SW480 (cell line): ENCODE measurements at places on chromosomes 16 and 17.
A peak's percentile ranks its signal among the peaks of the same experiment; 100 is the strongest.

GRCh38 chr16:10885246-10885645 lies 8.2 kb downstream of the CIITA start:
- no peak for DNase-seq

DNA sequence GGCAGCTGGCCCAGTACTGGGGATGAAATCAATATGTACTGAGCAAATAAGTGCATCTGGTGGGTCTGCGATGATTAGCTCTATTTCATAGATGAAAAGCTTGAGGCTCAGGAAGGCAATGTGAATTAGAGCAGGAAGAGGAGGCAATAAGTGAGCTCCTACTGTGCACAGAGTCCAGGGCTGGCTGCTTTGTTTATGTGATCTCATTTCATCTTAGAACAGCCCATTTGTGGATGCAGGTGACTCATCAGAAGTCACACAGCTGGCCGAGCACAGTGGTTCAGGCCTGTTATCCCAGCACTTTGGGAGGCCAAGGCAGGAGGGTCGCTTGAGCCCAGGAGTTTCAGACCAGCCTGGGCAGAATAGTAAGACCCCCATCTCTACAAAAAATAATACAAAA lies 7.1 kb downstream of the TMEM114 start:
- no peak for DNase-seq

GRCh38 chr17:71363661-71364060 lies 757.2 kb upstream of the SOX9 start:
- no peak for DNase-seq

- DNase-seq, result no peak
Measured at GRCh38 chr16:86018941-86019340, 120.0 kb downstream of the IRF8 start.

DNA sequence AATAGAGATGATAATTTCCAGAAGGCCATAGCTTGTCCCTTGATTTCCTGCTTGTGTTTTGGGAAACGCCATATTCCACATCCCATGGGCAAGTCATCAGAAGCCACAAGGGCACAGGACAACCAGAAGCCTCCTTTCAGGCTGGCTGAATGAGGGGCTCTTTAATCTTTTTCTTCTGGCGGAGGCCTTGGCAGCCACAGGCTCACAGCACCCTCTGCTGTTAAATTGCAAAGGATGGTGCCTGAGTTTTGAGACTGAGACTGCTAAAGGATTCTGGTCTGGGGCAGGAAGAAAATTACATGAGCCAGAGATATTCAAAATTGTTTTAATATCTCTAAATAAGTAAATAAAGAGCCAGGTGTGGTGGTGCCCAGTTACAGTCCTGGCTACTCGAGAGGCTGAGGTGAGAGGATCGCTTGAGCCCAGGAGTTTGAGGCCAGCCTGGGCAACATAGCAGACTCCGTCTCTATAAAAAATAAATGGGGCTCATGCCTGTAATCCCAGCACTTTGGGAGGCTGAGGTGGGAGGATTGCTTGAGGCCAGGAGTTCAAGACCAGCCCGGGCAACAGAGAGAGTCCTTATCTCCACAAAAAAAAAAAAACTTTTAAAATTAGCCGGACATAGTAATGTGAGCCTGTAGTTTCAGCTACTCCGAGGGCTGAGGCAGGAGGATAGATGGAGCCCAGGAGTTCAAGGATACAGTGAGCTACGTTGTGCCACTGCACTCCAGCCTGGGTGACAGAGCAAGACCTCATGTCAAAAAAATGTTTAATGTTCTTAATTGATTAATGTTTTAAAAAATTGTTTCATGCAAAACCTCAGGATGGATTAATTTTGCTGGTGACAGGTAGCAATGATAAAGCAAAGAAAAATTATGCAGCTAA lies 26.3 kb downstream of the AARSD1 start:
- DNase-seq, result peak; percentile 78

GRCh38 chr17:73280191-73280590 lies 18.5 kb upstream of the CPSF4L start:
- no peak for DNase-seq

DNA sequence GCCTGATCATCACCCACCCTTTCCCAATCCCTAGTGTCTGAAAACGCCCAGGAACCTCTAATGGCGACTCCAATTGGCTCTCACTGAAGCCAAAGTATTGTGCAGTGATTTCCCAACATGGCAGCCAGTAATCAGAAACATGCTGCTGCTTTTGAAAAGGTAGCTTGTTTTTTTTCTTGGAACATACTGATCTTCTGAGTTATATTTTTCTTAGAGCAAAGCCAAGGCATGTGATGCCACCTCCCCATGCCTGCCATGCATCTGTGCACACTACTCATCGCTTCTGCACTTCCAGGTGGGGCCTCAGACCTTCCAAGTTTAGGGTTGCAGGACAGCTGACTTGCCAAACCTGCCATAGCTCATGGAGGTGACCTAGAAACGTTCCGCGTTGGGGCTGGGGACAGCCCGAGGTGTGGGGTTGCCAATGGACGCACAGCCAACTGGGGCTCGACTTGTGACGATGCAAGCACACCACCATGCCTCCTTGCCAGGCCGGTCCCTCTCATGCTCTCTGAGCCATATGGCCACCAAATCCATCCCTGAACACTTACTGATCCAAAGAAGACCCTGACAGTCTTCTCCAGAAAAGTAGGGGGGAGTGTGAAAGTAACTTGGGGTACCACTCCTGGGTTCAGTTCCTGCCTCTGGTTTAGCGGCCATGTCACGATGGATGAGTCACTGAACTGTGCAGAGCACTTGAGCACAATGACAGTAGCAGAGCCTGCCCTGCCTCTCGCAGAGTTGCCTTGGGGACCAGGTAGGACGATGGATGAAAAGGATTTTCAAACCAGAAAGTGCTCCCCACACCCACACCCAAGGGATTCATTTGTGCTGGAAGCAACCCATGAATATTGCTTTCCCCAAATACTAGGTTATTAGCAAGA lies 155.7 kb downstream of the CCDC182 start:
- DNase-seq, result no peak

- DNase-seq, result no peak
Measured at GRCh38 chr16:64731891-64732290, 390.0 kb downstream of the CDH11 start.

- DNase-seq, result no peak
Measured at GRCh38 chr17:82399041-82399441, 19.1 kb upstream of the HEXD start.

DNA sequence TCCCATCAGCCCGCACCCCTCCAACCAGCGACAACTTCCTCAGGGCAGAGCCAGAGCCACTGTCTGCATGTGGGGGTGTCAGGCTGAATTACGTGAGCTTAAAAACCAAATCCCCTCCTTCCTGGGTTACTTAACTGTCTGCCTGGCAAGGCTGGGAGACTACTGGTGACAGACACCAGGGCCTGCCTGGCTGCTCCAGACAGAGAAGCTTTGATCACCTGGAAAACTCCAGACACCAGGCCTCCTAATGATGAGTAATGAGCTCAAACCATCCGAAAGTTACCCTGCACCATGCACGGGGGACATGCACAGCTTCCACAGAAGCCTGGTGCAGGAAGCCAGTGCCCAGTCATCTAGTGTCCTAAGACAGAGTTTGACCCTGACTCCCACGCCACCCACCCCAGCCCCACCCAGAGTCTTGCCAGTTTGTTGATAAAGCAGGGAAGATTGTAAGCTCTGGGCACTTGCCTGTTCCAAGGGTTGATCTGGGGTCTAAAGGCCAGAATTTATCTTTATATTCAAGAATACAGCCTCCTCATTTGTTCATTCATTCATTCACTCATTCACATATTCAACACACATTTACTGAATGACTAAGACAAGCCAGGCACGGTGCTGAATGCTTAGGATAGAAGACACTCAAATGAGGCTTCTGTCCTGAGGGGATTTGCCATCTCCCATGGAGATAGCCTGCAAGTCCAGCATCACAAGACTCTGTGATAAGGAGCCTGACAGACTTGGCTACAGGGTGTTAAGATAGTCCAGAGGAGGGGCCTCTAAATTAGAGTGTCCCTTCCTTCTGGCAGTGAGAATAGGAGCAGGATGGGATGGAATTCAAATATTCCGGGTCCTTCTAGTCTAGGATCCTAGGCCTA lies 7.2 kb upstream of the CCDC182 start:
- no peak for DNase-seq

GRCh38 chr16:2237493-2238149 lies 1.4 kb downstream of the DNASE1L2 start:
- no peak for DNase-seq

GRCh38 chr17:78899361-78900260 lies 3.4 kb downstream of the CEP295NL start:
- DNase-seq, result no peak

- no peak for DNase-seq
Measured at GRCh38 chr16:74051-74746, 1.8 kb upstream of the RHBDF1 start.

DNA sequence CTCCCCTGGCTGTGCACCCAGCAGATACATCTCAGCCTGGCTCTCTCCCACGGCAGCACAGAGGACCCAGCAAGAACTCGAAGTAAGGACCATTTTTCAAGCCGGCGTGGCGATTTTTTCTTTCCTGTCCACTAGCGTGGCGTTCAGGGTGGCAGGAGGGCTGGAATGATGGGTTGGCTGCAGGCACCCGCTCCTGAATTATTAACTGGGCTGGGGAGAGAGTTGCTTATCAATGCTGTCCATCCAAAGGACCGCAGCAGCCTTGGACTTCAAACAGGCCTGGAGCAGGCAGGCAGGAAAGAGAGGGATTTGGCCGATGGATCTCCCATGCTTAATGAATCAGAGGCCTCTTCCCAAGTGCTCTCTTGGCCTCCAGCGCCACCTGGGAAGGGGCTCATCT lies 7.0 kb downstream of the C16orf82 start:
- DNase-seq, result no peak

GRCh38 chr17:45437465-45438283 lies 5.0 kb upstream of the ARHGAP27 start:
- no peak for DNase-seq

DNA sequence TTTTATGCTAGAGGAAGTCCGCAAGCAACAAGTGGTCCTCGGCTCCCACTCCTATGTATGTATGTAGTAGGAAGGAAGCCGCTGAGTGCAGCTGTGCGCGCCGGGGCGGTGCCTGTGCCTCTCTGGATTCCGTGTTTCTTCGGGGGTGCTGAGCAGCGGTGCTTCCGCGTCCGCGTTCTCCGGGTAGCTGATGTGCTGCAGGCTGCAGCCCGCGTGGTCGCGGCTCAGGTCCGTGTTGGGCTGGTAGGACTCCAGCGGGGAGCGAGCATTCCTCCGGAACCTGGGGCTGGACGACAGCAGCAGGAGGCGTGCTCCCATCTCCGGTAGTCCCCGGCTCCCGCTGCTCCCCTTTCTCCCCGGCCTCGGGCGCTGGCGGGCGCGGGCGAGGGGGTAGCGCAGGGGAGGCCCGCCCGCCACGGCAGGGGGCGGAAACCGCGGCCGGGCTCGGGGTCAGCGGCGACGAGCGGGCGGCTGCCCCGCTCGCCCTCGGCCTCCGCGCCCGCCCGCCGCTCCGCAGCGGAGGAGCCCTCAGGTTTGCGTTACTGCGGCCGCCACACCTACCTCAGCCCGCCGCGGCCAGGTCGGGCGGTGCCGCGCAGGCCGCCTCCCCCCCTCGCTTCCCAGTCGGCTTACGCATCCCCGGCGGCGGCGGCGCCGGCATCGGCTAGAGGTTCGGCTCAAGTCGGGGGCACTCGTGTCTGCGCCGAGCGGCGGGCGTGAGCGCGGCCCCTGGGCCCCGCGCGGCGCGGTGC lies 487 bp downstream of the C17orf67 start:
- peak; percentile 83 for DNase-seq

- DNase-seq, result no peak
Measured at GRCh38 chr17:38616361-38616760, 10.6 kb upstream of the SRCIN1 start.

GRCh38 chr16:16096121-16096857 lies 127.0 kb downstream of the ABCC6 start:
- no peak for DNase-seq

DNA sequence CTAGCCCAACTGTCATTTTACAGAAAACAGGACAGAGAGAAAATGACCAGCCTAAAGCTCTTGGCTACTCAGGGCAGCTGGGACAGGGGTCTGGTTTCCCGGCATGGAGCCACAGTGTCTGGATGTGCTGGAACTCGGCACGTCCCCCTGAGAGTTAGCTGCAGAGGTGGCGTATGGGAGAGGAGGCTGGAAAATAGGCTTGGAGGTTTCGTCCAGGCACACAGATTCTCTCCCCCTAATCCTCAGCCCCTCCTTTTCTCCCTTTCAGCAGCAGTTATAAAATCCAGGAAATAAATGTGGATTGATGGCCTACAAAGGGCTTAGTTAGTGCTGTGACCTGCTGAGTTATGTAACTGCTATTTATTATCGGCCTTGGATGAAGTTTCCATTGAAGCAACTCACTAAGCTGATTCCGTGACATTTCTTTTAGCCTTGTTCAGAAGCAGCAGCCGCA lies 89.5 kb upstream of the TOB1 start:
- no peak for DNase-seq

DNA sequence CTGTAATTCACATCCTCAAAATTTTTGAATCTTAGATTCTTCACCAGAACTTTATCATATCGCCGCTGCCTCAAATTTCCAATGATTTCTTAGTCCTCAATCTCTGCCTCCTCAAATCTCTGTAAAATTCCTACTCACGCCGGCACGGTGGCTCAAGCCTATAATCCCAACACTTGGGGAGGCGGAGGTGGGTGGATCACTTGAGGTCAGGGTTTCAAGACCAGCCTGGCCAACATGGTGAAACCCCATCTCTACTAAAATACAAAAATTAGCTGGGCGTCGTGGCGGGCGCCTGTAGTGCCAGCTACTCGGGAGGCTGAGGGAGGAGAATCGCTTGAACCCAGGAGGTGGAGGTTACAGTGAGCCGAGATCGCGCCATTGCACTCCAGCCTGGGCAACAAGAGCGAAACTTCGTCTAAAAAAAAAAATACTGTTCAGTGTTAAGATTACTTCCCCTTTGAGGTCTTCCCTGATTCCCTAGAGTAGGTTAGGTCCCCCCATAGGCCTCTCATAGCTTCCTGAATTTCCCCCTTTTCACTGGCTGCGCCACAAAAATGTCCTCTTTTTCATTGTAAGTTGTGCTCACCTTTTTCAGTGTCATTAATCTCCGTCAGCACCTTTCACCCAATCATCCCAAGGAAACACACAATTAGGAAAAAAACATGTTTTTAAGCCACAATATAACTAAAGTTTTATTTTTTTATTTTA lies 919 bp upstream of the CBX1 start:
- DNase-seq, result no peak

GRCh38 chr17:65952586-65952985 lies 239.3 kb downstream of the CEP112 start:
- DNase-seq, result no peak

- no peak for DNase-seq
Measured at GRCh38 chr17:40100419-40100668, at the start of gene NR1D1. Gene NR1D1, minus strand, starts transcription at chr17:40100589. Its CDS starts 495 bp downstream, at chr17:40100094.

DNA sequence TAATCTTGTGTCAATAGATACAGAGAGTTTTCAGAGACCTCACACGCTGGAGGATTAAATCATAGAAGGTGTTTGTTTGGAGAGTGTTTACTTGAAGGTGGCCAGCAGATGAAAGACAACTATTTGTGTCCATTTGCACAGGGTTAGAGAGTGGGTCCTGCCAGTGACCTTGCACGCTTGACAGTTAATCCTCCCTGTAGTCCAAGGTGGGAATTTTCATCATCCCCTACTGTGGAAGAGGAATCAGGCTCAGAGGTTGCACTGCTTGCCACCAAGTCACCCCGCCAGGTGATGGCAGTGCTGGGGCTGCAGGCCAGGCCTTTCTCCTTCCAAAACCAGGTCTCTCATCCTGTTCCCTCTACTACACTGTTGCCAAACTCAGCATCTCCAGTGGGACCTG lies 12.3 kb downstream of the CDH1 start:
- no peak for DNase-seq
